Activated CD8-positive, alpha-beta T cell treated with anti-CD3 and anti-CD28 coated beads, Interleukin-2, amount 10 ng/mL, durations not matched to agents 7 days and 5 days (primary cell): ENCODE measurements at places on chromosomes 3 and 15. TPM values are rescaled to one million over a fixed set of nuclear protein-coding genes. Genes with fewer than 3 reads are reported as not detected.

Gene IL17RC
- 0.42 TPM for total RNA-seq

Gene CCDC39
- not detected for total RNA-seq

Gene EFCC1
- total RNA-seq, result 0.13 TPM

GRCh38 chr3:157785102-157785826, 282.0 kb upstream of the VEPH1 start:
- no peak for DNase-seq

DNA sequence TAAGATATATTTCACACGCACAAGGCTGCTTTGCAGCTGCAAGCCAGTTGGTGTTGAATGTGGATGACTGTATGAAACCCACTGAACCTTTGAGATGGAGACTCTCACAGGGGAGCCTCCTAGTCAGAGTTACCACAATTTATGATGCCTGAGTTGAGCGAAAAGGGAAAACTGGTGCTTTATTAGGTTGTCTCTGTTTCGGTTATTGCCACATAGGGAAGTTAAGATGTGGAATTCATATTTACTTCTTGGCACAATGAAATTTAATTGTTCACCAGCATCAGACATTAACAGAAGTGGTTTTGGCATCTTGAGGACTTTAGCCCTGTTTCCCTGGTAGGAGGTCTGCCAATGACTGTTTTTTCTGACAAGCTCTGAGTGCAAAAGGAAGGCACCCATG, 358.2 kb downstream of the SQOR start:
- no peak for DNase-seq

GRCh38 chr3:185199671-185200070, 46.8 kb upstream of the C3orf70 start:
- DNase-seq, result no peak

DNA sequence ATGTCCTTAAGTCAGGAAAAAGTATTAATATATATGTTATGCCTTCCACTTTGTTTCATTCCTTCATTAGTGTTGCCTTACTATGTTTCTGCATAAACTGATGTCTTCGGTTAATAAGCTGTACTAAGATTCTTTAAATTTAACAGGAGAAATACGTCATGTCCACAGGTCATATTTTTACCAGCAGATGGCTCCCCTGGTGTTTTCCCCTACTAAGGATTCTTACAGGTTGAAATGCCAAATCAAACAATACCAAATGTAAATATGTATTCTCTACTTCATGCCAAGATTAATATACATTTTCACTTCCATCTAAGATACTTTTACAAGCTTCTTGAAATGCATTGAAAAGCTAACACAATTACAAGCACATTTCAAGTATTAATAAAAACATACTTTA, 1602.1 kb downstream of the SI start:
- no peak for DNase-seq

GRCh38 chr3:148203297-148204010, 494.2 kb upstream of the AGTR1 start:
- no peak for DNase-seq
